ENCODE measurements at places on chromosomes 13 and 19.
A peak's percentile ranks its signal among the peaks of the same experiment; 100 is the strongest.

GRCh38 chr13:100399455-100399854, 189.1 kb downstream of the GGACT start:
- no peak for DNase-seq

DNA sequence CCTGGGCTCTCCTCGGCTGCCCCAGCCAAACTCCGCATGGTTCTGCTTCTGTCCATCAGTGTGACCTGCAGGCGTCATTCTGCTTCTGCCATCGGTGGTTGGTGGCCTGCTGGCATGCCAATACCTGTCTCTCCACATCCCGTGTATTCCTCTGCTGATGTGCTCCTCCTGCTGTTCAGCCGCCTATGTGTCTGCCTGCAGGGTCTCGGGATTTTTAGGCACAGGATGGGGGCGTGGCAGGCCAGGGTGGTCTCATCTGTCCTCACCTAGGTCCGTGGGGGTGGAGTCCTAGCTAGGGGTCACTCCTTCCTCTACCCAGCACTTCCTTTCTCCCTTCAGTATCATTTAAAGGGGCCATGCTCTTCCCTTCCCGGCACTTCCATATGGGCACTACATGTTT, 33.0 kb upstream of the SGCG start:
- DNase-seq: no peak

DNA sequence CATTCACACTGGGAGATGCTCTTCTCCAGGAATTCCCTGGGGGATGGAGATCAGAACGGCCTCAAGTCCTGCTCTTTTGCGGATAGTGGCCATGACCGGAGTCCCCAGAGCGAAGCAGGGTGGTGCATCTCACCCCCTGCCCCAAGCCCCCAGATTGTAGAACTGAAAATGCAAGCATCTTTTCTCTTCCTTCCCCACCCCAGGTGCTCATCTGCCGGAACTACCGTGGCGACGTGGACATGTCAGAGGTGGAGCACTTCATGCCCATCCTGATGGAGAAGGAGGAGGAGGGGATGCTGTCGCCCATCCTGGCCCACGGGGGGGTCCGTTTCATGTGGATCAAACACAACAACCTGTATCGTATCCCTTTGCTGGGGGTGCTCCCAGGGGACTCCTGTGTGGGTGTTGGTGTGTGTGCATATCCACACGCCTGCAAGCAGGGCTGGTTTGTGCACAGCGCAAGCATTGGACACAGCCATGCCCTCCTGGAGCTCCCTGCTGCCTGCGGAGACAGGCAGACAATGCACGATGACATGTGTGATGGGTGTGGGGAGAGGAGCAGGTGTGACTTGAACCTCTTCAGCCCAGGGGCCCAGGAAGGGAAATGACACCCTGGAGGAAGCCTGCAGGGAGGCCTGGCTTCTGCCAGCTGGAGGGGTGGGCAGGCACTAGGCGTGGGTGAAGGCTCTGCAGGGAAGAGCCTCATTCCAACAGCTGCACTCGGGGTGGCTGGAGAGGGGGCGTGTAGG, 5.7 kb downstream of the AP1M1 start:
- no peak for DNase-seq

- DNase-seq: no peak
Measured at GRCh38 chr13:113851480-113851803, 12.4 kb downstream of the GAS6 start.

- DNase-seq: no peak
Measured at GRCh38 chr19:9818175-9818733, 625 bp downstream of the FBXL12 start.

DNA sequence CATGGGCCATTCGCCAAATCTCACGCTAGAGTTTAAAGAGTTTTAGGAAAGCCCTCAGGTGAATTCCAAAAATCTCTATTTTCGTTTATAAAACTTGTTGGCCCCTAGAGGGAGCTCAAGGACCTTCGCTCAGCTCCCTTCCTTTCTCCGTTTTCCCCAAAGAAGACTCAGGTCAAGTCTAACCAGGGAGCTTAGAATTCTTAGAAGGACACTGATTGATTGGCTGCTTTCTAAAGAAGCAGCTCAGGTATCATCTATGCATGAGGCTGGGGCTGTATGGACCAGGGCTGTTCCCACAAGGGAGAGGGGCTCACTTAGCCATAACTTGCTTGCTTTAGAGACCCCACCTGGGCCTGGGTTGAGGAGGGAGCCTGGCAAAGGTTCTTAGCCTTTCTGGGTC, 20.5 kb downstream of the DZIP1 start:
- DNase-seq: no peak

- no peak for DNase-seq
Measured at GRCh38 chr13:92221916-92222315, 823.5 kb downstream of the GPC5 start.

DNA sequence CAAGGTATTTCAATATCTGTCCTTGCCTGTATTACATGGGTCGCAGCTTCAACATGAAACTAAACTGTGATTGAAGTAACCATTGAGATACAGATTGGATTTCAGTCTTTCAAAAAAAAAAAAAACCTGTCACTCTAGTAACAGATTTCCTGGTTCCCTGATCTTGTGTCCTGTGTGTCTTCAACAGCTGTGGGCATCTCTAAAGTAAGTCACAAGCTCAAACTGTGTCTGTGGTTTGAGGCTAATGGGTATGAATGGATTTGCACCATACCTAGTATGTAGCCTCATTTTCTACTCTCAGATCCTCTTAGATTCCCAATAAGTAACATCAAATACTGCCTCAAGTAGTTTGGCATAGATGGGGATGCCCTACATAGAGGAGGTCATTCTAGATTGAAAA, 300.1 kb downstream of the COG6 start:
- no peak for DNase-seq

GRCh38 chr13:47457626-47458025, 543.4 kb downstream of the SUCLA2 start:
- DNase-seq: no peak

- peak; percentile 60 for DNase-seq
Measured at GRCh38 chr19:5578097-5578846, 10.5 kb upstream of the TINCR start.

- DNase-seq: no peak
Measured at GRCh38 chr19:34327851-34328250, 37.1 kb upstream of the GPI start.

DNA sequence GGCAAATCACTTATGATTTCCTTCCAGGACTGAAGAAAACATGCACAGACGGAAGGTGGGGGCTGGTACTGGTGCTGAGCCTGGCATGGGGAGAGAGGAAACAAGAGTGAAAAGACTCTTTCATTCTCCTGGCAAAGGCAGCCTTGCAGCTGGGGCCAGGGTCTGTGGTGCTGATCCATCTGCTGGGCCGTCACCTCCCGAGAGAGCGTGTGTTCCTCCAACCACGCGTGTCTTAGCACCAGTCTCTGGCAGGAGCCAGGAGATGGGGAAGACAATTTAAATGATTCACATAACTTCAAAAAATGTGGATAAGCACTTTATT, 23.9 kb upstream of the SPART start:
- no peak for DNase-seq
